NCI-H1930 (cell line): ENCODE measurements at places on chromosomes 1 and 21.

- no peak for DNase-seq
These were observed 29.0 kb downstream of the MRPL39 start for GRCh38 chr21:25578056-25578961.

- DNase-seq, result no peak
These were observed 8.4 kb downstream of the MAP7D1 start for GRCh38 chr1:36164361-36164760.

DNA sequence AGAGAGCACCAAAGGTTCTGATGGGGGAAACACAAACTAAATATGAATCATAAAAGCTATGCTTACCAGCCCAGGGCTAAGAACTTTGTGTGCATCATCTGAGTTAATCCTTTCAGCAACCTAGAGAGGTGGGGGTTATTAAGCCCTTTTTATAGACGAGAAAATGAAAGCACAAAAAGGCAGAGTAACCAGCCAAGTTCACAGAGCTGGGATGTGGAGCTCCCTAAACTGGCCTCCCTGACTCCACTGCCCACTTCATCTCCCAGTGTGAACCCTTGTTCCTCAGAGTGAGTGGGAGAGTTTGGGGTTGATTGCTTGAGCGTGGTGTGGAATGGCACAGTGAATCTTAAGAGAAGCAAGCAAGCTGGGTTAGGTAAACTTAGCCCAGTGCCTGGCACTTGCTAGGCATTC lies 10.8 kb upstream of the BCAR3 start:
- no peak for DNase-seq

GRCh38 chr1:173409613-173410012 lies 67.5 kb upstream of the PRDX6 start:
- DNase-seq, result no peak

DNA sequence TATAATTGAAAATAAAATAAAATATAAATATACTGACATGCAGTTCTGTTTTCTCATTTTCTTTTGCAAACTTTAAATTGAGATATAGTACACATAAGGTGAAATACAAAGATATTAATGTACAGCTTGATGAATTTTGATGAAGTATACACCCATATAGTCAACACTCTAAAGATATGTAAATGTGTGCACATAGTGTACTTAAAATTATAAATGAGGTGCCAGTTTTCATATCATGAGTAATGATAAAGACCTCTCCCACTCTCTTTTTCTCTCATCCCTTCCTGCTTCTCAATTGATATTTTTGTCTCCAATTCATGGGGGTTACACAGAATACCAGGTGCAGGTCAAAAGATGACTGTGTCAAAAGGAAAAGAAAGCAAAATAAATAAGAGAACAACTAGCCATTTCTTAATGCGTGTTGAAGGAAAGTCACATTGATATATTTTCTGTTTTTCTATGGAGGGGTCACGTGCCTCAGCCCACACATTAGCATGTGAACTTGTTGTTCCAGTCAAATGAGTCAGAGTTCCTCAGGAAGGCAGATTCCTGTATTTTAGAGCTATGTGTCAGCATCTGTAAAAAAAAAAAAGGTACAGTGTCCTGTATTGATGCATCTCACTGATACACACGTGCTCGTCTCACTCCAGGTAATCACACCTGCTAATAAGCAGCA lies 64.3 kb upstream of the HOOK1 start:
- DNase-seq, result no peak

- no peak for DNase-seq
These were observed 2.3 kb upstream of the PMVK start for GRCh38 chr1:154938604-154939399.

DNA sequence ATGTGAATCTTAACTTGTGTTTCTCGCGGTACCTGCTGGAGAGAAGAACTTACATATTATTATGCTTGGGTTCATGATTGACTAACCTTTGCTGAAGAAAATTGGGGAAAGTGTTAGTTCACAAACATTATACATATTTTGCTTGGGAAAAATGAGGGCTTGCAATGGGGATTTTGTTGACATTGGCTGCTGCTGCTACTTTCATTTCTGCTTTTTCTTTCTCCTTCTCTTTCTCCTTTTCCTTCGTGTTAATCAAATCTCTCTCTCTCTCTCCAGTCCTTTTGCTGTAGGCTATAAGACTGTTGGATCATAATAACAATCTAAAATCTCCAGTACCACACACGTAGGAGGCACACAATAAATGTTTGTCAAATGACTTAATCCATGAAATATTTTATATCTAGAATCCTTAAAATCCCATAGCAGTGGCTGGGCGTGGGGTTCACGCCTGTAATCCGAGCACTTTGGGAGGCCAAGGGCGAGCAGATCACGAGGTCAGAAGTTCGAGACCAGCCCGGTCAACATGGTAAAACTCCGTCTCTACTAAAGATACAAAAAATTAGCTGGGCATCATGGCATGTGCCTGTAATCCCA lies 23.0 kb downstream of the IRF2BP2 start:
- DNase-seq, result no peak

- DNase-seq, result no peak
These were observed 116.9 kb upstream of the COA6 start for GRCh38 chr1:234256359-234256758.

GRCh38 chr21:37684547-37684946 lies 231.7 kb downstream of the KCNJ6 start:
- DNase-seq, result no peak

DNA sequence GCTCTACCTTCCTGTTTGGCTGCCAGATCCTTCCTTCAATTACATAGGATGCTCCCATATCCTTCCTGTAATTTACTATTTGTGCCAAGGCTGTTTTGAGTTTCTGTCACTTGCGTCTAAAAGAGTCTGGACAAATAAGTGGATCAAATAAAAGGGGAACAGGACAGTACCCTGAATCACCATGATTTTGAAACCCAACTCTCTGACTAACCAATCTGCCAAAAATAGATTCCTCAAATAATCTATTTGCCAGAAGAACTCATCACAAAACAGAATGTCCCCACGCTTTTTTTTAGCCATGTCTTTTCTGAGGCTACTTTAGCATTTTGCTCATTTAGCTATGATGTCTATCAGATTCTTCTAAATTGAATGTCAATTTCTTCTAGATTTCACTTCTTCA lies 392.6 kb downstream of the NTNG1 start:
- no peak for DNase-seq
